ENCODE measurements at places on chromosomes 4 and X. TPM values are rescaled to one million over a fixed set of nuclear protein-coding genes. Genes with fewer than 3 reads are reported as not detected.

Gene CTAG2
- not detected for total RNA-seq

Gene RAB39B
- total RNA-seq, result 6.0 TPM

Gene CXCL13
- total RNA-seq, result not detected

Gene GLUD2
- total RNA-seq, result 0.32 TPM

Gene CDKL2
- 0.42 TPM for total RNA-seq

Gene USP27X
- 1.1 TPM for total RNA-seq

Gene RASGEF1B
- total RNA-seq, result 5.4 TPM

Gene HSFX4
- total RNA-seq, result not detected

Measured in MCF 10A (cell line).